ENCODE measurements at places on chromosomes 2 and 18.

- DNase-seq, result no peak
These were observed 1.3 kb upstream of the LYPD6 start for GRCh38 chr2:149329068-149329467.

DNA sequence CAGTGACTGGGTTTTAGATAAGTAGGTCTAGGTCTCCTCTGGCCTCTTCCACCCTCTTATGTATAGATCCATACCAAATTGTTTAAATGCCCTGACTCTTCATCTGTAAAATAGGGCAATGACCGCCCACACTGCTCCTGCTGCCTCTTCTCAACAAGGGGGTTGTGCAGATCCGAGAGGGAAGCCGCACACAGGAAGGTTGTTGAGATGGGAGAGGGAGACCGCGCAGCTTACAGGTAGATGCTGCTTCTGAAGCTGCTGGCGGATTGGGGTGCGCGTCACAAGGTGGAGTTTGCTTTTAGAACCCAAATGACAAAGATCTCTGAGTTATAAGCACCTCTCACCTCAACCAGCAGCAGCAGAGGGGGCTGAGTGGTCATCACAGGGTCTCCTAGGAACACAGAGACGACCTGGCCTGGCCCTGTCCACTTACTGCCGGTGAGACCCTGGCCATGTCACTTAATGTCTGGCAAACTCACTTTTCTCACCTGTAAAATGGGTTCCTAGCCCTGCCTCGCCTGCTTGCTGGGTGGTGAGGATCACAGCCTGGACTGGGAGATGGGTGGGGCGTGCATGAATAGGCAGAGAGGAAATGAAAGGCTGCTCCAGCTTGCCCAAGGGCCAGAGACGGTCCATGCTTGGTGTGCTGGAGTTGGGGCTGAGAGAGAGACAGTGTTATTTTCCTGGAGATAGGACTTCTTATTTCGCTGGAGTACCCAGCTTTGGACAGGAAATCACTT is 251.3 kb downstream of the EIPR1 start:
- DNase-seq, result no peak

GRCh38 chr2:237669283-237669627 is 41.9 kb downstream of the LRRFIP1 start:
- peak; percentile 35 for DNase-seq

DNA sequence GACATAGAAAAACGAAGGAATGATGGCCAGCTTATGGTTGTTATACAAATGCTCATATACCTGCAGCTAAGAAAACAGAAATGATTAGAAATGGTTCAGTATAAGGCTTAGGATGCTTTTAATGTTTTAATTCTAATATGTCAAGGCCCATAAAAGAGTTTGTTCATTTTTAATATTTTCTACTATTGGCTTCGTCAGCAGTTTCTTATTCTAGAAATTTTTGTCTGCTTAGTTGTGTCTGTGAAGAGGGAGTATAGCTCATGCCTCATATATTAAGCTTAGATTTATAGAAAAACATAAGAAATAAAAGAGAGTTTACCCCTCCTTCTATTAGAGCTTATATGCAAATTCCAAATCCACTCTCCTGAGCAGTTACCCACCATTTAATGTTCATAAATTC is 292.6 kb downstream of the SLC8A1 start:
- no peak for DNase-seq

DNA sequence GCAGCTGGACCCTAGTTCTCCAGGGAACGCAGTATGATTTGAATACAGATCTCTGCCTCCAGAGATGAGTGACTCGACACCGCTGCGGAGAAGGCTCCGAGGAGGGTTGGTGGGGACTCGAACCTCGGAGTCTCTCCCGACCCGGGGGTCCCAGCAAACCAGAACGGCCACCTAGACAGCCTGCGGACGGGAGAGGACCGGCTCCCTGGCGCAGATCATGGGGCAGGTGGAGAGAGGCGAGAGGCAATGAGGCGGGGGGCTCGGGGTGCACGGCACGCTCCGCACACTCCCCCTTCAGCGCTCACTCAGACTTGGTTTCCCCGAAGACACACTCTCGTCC is 12.6 kb downstream of the DYSF start:
- DNase-seq, result no peak

- DNase-seq, result no peak
These were observed 42.8 kb downstream of the CCDC102B start for GRCh38 chr18:68840554-68841263.

Data from NCI-H2171 treated with DMSO at 0.1 percent for 48 hours (cell line).